Epithelial cell of alveolus of lung (primary cell): ENCODE measurements at places on chromosomes 7 and 10. TPM values are rescaled to one million over a fixed set of nuclear protein-coding genes. Genes with fewer than 3 reads are reported as not detected.

Gene SLC18A3
- total RNA-seq = not detected in 2 replicates

Gene HECW1
- total RNA-seq = 0.32 and 1.8 TPM in 2 replicates

Gene SPDYE11
- not detected in 2 replicates for total RNA-seq

Gene CALML3
- total RNA-seq = not detected in 2 replicates

Gene AIFM2
- 7.0 and 7.2 TPM in 2 replicates for total RNA-seq

Gene AGMO
- total RNA-seq = under 0.01 TPM in 1 of 2 replicates, not detected in the other

Gene CLEC5A
- not detected in 2 replicates for total RNA-seq

Gene OR2A12
- total RNA-seq = not detected in 2 replicates

Gene GBX1
- not detected in 2 replicates for total RNA-seq

Gene EMX2
- total RNA-seq = not detected in 2 replicates

Gene SEMA3D
- 1.2 and 1.6 TPM in 2 replicates for total RNA-seq

Gene POP7
- 29.5 and 44.6 TPM in 2 replicates for total RNA-seq

Gene SLC13A1
- not detected in 2 replicates for total RNA-seq

Gene HOXA10
- not detected in 2 replicates for total RNA-seq

Gene HOXA4
- 5.9 and 8.7 TPM in 2 replicates for total RNA-seq

Gene ZNF365
- 0.32 and 3.4 TPM in 2 replicates for total RNA-seq

Gene FGFR2
- 0.52 TPM in 1 of 2 replicates, not detected in the other for total RNA-seq

Gene TSPAN15
- total RNA-seq = 1.6 and 4.4 TPM in 2 replicates

Gene MBLAC1
- 0.48 and 4.3 TPM in 2 replicates for total RNA-seq

Gene CYP2C8
- total RNA-seq = not detected in 2 replicates

Gene GIMAP7
- 0.13 TPM in 1 of 2 replicates, not detected in the other for total RNA-seq

Gene MMD2
- total RNA-seq = not detected in 2 replicates

Gene ITPRID1
- not detected in 2 replicates for total RNA-seq

Gene GRM3
- total RNA-seq = not detected in 2 replicates

Gene C10orf53
- total RNA-seq = not detected in 2 replicates

Gene NOS3
- 1.4 and 4.5 TPM in 2 replicates for total RNA-seq

Gene WDR86
- total RNA-seq = 1.7 and 16.6 TPM in 2 replicates

Gene GIMAP8
- total RNA-seq = under 0.01 and 0.39 TPM in 2 replicates

Gene AKR1C4
- not detected in 2 replicates for total RNA-seq

Gene EPHA1
- 0.32 and 0.91 TPM in 2 replicates for total RNA-seq

Gene SBDS
- 61.2 and 73.4 TPM in 2 replicates for total RNA-seq

Gene FAM131B
- total RNA-seq = 3.1 and 3.9 TPM in 2 replicates

Gene STRIP2
- total RNA-seq = 2.1 and 3.4 TPM in 2 replicates

Gene HOGA1
- total RNA-seq = 0.13 and 0.48 TPM in 2 replicates

Gene MKX
- total RNA-seq = 0.08 and 0.26 TPM in 2 replicates

Gene KIF11
- 13.1 and 23.1 TPM in 2 replicates for total RNA-seq

Gene ACTL6B
- not detected in 2 replicates for total RNA-seq

Gene YAE1
- total RNA-seq = 21.1 and 26.3 TPM in 2 replicates

Gene CTAGE4
- total RNA-seq = 0.72 TPM in 1 of 2 replicates, not detected in the other

Gene MRLN
- not detected in 2 replicates for total RNA-seq

Gene MACC1
- 0.24 and 1.2 TPM in 2 replicates for total RNA-seq

Gene TBL2
- 65.8 and 76.7 TPM in 2 replicates for total RNA-seq

Gene TRPV5
- not detected in 2 replicates for total RNA-seq

Gene IFIT3
- 9.0 and 18.0 TPM in 2 replicates for total RNA-seq

Gene ADAM22
- 0.52 and 1.8 TPM in 2 replicates for total RNA-seq

Gene ZSCAN25
- 5.6 and 17.0 TPM in 2 replicates for total RNA-seq
